T-helper 1 cell (primary cell): ENCODE measurements at places on chromosomes 11 and 22.

DNA sequence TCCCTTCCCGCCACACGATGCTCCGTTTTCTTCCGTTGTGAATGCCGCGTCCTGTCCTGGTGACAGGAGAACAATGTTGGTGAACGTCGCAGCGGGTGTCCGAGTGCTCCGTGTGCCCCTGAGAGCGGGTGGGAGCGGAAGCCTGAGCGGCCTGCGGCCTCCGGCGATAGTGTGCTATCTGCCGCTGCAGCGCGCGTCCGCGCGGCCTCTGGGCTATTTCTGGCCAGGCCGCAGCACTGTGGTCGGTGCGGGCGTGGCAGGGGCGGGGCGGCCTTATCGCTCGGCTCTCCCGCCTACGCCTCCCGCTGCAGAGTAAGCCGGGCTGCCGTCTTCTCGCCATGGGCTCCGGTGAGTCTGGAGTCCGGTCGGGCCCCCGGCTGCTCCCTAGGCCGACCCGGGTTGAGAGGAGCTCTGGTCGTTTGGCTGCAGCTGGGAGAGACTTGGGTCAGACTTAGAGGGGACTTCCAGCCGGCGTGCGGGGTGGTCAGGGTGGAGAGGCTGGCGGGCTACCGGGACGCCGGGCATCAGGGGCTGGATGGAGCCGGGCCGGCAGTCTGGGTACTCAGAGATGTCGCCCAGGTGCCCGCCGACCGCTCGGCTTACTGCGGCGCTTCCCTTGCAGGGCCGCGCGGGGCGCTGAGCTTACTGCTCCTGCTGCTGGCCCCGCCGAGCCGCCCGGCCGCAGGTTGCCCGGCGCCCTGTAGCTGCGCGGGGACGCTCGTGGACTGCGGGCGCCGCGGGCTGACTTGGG is at the start of gene GP1BB:
TSS of gene GP1BB (plus strand) at position 308 of the 751 bp plus-strand sequence. CDS start at position 339, 31 bp downstream.
- DNase-seq: no peak

DNA sequence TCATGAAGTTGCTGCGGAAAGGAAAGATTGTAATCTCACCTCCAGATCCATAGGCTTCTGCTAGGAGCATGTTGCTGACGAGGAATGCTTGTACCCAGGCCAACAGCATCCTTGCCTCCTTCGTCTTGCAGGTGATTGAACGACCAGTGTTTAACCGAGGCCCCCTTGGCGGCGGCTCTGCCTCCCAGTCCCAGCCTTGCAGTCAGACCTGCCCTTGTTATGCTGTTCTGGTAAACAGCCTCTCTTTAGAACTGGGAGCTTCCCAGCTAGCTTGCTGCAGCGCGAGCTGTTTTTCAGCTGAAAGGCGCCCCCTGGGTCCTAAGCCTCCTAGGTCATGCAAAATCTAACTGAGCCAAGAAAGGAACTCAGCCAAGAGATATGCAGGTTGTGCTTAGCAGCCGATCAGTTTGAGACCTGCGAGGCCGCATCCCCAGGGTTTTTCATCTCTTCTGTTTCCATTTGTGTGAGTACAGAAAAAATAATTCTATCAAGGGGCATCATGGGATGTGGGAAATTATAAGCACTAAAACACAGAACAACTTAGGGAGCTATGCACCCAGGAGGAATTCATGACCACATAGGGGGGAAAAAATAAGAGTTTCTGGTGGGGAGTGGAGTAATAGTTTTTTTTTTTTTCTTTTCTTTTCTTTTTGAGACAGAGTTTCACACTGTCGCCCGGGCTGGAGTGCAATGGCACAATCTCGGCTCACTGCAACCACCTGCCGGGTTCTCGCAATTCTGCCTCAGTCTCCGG is at the start of gene PIK3IP1:
TSS of gene PIK3IP1 (minus strand) at position 253 of the 754 bp plus-strand sequence. CDS start at position 109, 144 bp downstream.
- DNase-seq: peak; percentile 76

- no peak for DNase-seq
These were observed 4.3 kb downstream of the COX8A start for GRCh38 chr11:63978551-63979239.

DNA sequence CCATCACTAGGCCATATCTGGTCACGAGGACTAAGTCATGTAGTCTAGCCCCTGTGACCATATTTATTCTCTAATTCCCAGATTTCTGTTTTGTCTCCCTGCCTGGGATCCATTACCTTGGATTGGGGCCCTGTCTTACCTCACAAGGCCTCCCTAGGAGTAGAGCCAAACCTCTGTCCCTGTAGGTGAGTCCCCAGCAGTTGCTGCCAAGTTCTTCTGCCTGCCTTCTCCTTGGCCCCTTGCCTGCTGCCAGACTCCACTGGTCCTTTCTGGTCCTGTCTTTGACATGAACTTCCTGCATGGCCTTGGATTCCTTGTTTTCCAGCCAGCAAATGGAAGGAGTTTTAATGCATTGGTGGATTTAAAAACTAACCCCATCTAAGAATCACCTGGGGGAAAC is 35.6 kb upstream of the CADM1 start:
- no peak for DNase-seq

DNA sequence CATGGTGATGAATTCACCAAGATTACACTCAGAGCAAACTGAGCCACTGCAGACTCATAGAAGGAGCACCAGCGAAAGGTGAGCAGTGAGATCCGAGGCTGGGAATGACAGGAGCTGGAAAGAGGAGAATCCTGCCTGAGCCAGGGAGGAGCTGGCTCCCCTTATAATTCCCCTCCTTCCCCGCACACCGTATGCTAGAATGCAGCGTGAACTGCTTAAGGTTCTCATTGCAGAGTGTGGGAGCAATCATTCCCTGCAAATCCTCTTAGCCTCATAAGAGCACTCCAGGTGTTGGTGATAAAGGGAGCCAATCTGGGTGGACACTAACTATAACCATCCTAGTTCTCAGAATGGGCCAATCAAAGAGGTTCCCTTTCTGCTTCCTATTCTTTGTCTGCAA is 127.6 kb upstream of the TEAD1 start:
- no peak for DNase-seq

DNA sequence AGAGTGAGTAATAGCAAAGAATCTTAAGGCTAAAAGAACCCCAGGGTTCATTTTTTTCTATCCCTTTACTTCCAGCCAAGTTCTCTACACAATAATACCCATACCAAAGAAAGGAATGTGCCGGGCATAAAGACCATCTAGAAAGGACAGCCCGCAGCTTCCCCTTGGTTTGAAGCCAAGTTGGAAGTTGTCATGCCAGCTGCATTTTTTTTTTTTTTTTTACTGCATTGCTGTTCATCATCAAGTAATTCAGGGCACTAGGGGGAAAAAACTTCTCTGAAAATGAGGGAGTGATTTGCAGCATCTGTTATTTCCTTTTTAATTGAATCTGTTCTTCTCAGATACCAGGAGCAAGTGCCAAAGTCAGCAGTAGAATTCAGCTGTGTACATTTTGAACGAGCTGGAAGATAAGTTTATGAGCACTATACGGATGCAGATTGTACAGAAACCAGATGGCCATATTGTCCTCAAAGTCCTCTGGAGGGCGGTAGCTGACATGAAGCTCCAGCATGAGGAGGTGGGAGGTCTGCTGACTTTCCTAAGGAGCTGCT is 56.4 kb downstream of the UBASH3B start:
- no peak for DNase-seq

DNA sequence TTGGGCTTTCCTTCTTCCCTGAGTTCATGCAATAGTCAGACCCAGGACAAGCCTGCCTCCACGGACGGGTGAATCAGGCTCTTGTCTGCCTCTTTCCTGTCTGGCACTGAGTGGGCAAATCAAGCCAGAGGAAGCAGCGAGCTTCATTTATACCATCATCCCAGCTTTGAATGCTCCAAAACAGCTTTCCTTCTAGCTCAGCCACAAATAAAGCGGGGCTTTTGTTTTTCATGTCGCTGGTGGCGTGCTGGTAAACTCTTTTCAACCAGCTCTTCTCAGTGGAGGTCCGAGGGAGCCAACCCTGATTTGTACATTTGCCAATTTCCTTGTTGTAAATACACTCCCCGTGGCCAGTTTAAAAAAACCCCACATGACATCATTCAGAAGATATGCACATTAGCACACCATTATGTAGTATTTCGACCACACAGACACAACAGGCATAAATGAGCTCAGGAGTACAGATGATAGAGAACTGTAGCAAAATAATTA is 8.6 kb downstream of the C11orf91 start:
- no peak for DNase-seq

GRCh38 chr11:47244448-47245350 is 3.9 kb downstream of the ACP2 start:
- no peak for DNase-seq

GRCh38 chr22:48660104-48660789 is 1167.4 kb downstream of the BRD1 start:
- DNase-seq: no peak

DNA sequence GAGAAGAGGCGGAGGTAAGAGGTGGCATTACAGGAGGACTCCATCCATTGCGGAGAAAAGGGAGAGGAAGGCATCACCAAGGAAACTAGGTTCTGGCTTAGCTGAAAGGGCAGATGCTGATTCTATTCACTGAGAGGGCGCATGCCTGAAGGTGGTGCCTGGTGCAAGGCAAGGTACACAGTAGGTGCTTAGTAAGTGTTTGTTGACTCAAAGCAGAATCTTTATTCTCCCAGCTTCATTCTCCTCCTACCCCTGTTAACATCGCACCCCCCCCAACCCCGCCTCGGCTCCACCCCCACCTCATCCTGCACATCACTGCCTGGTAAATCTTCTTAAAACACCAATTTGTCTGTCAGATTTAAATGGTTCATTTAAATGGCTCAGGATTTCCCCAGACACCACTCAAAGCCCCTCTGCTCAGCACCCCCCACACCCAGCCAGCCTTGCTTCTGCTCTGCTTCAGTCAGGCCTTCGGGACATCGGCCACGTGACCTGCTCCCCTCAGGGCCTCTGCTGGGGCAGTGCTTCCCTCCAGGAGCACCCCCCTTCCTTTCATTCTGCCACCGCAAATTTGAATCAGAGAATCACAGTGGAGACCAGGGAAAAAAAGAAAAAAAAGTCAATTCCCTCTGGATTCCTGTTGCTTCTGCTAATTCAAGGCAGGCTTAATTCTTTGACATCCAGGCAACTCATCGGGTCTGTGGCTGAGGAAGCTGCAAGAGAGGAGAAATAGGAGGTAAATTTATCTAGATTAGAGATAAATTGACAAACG is 17.8 kb upstream of the RCN1 start:
- no peak for DNase-seq

GRCh38 chr11:7571640-7572000 is 57.8 kb downstream of the PPFIBP2 start:
- no peak for DNase-seq

GRCh38 chr11:120032766-120033390 is 105.0 kb downstream of the TRIM29 start:
- no peak for DNase-seq

DNA sequence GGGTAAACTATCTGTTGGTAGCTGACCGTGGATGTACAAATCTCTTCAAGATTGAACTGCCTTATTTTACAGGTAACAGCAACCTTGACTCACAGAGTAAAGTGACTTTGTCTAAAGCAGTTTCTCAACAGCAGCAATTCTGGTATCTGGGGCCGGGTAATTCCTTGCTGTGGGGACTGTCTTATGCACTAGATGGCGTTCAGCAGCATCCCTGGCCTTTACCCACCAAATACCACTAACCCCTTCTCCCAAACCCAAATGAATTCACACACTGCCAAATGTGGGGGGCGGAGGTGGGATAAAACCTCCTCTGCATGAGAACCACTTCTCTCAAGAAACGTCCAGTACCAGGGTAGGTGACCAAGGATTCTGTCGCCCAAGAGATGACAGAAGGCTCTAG is 1.7 kb upstream of the INCENP start:
- DNase-seq: no peak

DNA sequence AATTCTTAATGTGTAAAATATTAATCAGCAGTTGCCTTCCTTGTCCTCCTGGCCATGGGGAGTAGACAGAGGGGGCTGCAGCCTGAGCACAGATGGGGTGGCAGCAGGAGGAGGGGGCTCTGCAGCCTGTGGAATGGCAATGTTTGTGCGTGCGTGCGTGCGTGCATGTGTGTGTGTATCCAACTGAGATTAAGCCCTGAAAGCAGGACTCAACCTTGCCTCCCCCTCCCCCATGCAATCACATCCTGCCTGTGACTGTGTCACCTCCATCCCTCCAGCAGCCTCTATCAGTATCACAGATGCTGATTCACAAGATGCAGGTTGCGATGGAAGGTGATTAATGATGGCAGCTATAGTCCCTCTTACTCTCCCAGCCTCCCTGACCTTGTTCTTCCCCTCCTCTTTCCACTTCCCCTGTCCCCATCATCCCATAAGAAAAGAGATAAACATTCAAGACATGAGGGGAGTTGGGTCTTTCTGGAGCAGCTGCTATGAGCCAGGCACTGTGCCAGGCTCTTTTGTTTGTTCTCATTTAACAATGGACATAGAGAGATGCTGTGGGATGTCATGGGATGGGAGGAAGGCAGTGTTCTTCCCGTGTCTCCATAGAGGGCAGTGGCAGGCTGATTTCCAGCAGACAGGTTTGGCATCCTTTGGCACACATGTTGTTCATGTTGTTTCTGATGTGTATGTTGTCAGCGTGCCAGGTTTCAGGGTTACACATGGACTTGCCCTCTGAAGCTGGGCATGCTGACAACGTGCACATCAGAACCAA is 43.8 kb upstream of the NECTIN1 start:
- no peak for DNase-seq

GRCh38 chr22:22897091-22897490 is 9.5 kb downstream of the IGLL5 start:
- DNase-seq: no peak

GRCh38 chr22:40410272-40410671 is 39.9 kb downstream of the SGSM3 start:
- no peak for DNase-seq

GRCh38 chr11:32297611-32298011 is 137.7 kb downstream of the WT1 start:
- DNase-seq: no peak

- no peak for DNase-seq
These were observed 2.4 kb downstream of the MAPK1 start for GRCh38 chr22:21865041-21865440.

DNA sequence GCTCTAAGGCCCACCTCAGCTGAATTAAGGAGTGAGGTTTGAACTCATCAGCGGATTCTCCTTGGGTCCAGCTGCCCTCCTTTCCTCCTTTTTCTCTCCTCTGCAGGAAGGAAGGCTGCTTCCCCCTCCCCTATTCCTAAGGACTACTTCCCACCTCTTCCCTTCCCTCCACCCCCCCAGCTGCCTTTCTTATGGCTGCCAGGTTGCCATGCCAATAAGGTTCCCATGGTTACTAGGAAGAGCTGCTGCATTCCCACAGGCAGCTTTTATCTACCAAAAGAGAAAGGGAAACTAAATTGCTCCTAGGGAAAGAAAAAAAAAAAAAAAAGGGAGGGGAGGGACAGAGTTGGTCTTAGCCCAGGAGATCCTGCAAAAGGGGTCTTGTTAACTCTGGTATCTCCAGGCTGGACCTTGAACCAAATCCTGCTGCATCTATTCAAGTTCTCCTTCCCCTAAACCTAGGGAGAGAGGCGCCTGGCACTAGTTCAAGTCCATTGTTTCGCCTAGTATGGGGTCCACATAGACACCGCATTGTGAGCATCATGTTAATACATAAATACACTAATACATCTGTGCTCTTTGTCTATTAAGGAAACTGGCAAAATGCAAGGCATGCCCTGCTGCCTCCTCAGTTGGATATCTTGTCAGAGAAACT is 21.2 kb upstream of the FEZ1 start:
- DNase-seq: no peak

- DNase-seq: no peak
These were observed 47.5 kb downstream of the NCAPD3 start for GRCh38 chr11:134176284-134176683.
